ENCODE measurements at places on chromosomes 13 and 19. TPM values are rescaled to one million over a fixed set of nuclear protein-coding genes. Genes with fewer than 3 reads are reported as not detected.

- no peak for DNase-seq
Observed at GRCh38 chr19:5097959-5098623, 129.2 kb downstream of the KDM4B start.

- peak; percentile 91 for DNase-seq
Observed at GRCh38 chr19:39398297-39398864, 7.2 kb downstream of the MED29 start.

- peak; percentile 21 for DNase-seq
Observed at GRCh38 chr13:60267498-60268202, 103.9 kb upstream of the DIAPH3 start.

DNA sequence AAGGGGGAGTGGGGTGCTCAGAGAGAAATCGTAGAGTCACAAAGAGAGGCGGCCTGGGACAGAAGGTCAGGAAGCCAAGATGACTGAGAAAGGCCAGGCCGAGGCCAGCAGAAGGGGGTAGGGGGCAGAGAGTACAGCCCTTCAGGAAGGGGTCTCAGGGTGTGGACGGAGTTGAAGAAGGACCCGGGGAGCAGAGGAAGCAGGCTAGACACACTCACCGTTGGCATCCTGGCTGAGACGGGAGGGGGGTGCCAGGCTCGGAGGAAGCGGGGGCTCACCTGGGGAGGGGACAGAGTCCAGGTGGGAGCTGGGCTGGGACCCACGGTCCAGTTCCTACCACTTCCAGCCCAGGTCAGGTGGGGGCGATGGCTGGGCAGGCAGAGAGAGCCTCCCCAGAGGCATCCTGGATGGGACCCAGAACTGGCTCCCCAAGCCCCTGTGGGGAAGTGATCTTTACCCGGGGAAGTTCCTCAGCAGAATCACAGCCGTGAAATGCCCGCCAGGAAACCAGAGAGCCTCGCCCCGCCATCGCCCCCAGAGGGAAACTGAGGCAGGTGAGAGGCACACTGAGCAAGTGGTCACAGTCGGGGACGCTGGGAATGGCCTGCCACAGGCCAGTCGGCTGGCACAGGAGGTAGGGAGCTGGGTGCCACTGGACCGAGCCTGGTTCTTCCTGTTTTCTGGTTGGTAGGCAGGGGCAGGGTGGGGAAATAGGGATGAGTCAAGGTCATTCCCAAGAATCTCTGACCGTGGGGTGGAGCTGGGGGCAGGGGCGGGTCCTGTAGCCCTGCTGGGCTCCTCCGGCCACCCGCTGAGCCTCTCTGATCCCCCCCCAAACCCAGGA, 1.4 kb downstream of the MATK start:
- peak; percentile 90 for DNase-seq

GRCh38 chr13:44817131-44817671, 172.1 kb downstream of the NUFIP1 start:
- peak; percentile 72 for DNase-seq

MEX3D gene
- total RNA-seq, result 38.0 TPM

CGB7 gene
- 0.29 TPM for total RNA-seq

DNA sequence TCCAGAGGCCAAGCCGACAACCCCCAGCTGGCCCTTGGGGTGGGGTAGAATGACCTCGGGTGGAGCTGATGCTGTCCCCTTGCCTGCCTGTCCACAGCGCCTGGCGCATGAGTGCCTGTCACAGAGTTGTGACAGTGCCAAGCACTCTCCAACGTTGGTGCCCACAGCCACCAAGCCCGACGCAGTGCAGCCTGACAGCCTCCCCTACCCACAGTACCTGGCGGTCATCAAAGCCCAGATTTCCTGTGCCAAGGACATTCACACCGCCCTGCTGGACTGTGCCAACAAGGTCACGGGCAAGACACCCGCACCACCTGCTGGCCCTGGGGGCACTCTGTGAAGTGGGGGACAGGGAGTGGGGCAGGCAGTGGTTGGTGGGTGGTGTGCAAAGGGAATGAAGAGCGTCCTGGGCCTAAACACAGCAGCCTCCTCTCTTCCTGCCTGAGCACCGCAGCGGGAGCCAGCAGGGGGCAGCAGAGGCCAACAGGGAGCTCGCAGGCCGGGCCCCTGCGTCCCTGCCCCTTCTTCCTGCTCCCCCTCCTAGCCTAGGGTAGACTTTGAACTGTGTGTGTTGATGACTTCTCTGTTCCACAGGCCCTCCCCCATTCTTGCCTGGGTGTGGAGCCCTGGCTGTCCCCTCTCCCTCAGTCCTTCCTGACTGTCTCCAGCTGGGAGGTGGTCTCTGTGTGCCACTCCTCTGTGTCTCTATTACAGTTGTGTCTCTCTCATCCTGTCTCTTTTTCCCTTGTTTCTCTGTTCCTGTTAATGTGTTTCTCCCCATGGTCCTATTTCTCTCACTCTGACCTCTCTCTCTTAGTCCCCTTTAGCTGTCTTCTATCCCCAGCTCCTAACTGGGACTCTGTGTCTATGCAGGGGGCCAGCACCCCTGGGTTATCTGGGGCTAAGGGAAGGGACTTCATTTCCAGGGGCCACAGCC, 6.5 kb downstream of the MED29 start:
- DNase-seq, result peak; percentile 99

GRCh38 chr13:50075619-50076097, 60.4 kb downstream of the KCNRG start:
- DNase-seq, result peak; percentile 80

DNA sequence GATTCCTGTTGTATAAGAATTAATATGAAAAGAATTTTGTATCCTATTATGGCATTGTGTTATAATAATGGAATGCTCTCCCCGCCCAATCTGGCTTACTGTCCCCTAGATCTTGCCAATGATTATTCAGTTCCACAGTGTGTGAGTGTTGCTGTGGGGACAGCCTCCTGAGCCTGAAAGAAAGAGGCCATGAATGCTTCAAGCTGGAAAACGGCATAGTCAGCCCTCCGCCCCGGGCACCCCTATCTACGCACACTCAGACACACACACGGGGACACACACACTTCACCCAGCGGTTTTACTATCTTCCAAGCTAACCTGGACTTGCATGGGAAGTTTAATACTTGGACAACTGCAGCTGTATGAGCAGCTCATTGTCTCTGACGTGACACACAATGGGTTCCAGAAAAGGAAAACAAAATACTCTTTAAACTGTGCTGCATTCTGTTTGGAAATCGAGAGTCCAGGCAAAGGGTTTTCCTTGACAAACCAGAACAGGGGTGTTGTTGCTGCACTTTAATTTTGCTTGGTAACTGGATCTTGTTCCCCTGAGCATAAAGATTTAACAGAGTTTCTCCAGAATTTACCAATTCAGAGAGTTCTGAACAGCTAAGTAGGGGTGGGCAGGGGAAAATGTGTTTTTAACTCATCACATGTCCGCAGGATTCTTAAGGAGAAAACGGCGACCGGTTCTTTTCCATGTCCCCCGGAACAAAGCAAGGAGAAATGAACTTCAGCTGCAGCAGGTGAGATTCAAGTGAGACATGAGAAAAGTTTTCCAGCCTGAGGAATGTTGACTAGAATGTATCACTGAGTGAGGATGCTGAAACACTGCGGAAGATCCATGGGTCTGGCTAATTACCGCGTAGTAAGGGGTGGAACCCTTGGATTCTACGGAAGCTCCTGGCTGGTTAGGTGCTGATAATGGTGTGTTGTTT, 472.9 kb downstream of the FOXO1 start:
- no peak for DNase-seq

Measured in osteoblast (primary cell).